ENCODE measurements at places on chromosomes 7 and 10.

DNA sequence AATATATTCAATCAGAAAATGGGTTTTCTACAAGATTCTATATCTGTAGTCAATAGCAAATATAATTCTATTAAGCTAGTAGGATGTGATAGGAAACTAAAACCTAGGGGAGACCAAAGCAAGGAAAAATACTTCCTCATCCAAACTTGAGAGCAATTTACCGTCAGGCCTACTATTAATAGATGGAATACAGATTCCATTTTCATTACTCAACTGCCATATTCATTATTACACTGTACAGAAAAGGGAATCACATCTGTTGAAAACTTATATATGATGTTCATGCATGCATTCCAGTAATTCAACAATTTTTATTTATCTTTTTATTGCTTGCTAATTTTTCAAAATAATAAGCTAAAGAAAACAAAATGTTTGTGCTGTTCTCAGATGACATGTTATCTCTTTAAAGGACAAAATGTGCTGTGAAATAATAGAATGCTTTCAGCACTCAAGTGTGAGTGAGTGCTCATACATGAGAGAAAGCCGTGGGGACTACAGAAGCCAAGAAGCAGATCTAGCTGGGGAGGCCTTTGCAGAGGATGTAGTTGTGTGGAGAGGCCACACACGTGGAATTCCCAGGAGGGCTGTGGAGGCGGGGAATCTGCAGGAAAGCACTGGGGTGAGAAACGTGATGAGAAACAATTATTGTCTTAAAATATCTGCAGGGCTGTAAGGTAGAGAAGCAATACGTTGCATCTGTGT, 110.0 kb downstream of the EGFR start:
- DNase-seq = peak; percentile 88

GRCh38 chr7:73577627-73578341, 595 bp downstream of the TBL2 start:
- DNase-seq = no peak

- no peak for DNase-seq
Observed at GRCh38 chr7:127366680-127367079, 25.8 kb downstream of the ZNF800 start.

DNA sequence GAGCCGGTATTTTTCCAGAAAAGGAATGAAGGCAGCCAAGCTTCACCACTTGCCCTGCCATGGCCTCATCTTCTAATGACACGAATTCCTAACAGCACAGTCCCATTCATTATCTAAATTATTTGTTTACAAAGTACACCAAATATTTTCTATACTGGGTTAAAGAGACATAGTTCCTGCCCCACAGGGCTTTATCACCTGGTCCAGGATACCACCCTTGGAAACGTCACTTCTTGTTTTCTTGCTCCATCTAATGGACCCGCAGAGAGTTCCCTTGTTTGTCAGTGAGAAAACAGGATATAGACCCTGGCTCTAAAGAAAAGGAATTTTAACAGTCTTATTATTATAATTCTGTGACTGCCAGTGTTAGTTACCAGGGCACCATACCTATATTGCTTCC, 1165.4 kb downstream of the GATA3 start:
- no peak for DNase-seq

GRCh38 chr10:117726596-117727295, 184.2 kb downstream of the EMX2 start:
- DNase-seq = no peak

- DNase-seq = no peak
Observed at GRCh38 chr10:1665021-1665661, 72.2 kb downstream of the ADARB2 start.

- peak; percentile 68 for DNase-seq
Observed at GRCh38 chr7:12670000-12670729, 17.3 kb upstream of the ARL4A start.

- DNase-seq = no peak
Observed at GRCh38 chr7:127901895-127902703, 129.1 kb downstream of the LRRC4 start.

DNA sequence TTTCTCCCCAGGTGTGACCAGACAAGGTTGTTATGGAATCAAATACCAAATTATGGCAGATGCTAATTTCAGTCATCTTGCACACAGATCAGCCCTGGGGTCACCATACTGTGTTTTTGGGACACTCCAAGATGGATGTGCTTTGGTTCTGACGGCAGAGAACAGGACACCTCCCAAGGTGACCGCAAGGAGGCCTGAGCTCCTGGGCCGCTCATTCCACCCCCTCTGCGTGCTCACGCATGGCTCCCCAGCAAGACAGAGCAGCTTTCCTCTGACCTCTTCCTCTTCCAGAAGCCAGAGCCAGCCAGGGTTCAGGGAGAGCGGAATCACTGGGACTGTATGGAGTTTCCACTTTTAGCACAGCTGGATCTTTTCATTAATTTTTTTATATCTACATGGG, 402.8 kb downstream of the DNAJB6 start:
- no peak for DNase-seq

- no peak for DNase-seq
Observed at GRCh38 chr7:98668255-98668654, 51.2 kb downstream of the NPTX2 start.

- no peak for DNase-seq
Observed at GRCh38 chr10:7435674-7436073, 24.8 kb upstream of the SFMBT2 start.

DNA sequence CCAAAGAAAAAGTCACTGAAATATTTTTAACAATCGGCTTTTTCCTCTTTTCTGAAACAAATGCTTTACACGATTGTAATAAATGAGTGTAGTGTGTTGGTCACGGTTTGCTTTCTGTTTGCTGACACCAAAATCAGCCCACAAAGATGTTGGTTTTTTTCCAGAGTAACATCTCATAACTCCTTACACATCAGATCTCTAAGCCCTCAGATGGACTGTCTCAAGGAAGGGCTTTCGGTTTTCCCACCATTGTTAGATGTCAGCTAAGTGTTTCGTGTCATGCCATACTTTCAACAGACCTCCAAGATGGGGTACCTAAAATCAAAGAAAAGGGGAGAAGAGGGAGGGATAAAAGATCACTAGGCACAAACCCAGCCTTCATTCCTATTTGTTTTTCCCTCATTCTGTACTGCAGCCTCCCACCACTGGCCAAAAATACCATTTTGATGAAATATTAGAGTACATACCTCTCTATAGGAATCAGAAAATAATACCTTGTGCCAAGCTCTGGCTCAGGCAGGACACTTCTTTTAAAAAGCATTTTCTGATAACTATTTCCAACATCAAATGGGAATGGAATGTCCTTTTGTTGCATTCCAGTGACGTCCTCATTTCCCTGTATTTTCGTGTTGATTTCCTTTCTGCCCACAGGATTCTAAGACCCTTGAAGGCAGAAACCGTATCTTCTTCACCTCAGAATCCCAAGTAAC, 159.1 kb downstream of the DGKI start:
- DNase-seq = no peak

- DNase-seq = no peak
Observed at GRCh38 chr7:66768865-66769832, 28.6 kb downstream of the RABGEF1 start.

DNA sequence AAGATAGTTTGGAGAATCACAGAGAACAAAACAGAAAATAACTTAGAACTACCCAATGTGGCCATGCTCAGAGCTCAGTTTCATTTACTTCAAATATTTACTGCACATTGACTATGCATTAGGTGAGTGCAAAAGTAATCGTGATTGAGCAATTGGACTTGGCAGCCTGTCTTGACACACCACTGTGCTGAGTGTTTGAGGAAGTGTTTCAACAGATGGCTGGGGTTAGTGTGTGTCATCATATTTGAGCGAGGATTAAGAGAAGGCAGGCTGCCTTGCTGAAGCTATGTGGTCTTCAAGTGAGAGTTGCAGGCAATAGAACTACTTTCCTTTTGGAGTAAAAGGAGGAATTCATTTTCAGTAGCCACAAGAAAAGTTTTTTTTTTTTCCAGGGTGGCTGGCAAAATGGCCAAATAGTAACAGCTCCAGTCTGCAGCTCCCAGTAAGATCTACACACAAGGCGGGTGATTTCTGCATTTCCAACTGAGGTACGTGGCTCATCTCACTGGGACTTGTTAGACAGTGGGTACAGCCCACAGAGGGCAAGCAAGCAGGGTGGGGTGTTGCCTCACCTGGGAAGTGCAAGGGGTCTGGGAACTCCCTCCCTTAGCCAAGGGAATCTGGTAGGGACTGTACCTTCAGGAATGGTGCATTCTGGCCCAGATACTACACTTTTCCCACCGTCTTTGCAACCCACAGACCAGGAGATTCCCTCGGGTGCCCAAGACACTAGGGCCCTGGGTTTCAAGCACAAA, 37.6 kb downstream of the AKR1C4 start:
- no peak for DNase-seq

GRCh38 chr7:158786898-158787297, 42.4 kb downstream of the ESYT2 start:
- no peak for DNase-seq

DNA sequence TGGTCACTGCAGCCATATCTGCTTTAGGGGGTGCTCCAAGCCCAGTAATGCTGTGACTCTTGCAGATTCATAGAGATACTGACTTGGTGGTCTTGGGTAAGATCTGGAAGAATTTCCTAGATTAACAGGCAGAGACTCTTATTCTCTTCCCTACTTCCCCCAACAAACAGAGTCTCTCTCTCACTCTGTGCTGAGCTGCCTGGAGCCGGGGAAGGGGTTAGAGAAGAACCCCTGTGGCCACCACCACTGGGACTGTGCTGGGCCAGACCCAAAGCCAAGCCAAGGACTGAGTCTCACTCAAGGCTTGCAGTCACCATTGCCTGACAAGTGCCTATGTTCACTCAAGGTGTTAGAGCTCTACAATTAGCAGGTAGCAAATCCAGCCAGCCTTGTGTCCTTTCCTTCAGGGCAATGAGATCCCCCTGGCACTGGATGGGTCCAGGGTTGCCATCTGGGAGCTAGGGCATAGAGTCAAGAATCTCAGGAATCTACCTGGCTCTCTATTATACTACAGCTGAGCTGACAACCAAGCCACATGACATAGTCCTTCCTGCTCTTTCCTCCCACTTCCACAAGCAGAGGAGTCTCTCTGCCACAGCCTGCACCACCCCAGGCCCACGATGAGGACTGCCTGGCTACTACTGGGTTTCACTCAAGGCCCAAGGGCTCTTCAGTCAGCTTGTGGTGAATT, 41.4 kb upstream of the TECTB start:
- DNase-seq = no peak

- DNase-seq = no peak
Observed at GRCh38 chr7:27132214-27132613, 1.7 kb upstream of the HOXA4 start.

DNA sequence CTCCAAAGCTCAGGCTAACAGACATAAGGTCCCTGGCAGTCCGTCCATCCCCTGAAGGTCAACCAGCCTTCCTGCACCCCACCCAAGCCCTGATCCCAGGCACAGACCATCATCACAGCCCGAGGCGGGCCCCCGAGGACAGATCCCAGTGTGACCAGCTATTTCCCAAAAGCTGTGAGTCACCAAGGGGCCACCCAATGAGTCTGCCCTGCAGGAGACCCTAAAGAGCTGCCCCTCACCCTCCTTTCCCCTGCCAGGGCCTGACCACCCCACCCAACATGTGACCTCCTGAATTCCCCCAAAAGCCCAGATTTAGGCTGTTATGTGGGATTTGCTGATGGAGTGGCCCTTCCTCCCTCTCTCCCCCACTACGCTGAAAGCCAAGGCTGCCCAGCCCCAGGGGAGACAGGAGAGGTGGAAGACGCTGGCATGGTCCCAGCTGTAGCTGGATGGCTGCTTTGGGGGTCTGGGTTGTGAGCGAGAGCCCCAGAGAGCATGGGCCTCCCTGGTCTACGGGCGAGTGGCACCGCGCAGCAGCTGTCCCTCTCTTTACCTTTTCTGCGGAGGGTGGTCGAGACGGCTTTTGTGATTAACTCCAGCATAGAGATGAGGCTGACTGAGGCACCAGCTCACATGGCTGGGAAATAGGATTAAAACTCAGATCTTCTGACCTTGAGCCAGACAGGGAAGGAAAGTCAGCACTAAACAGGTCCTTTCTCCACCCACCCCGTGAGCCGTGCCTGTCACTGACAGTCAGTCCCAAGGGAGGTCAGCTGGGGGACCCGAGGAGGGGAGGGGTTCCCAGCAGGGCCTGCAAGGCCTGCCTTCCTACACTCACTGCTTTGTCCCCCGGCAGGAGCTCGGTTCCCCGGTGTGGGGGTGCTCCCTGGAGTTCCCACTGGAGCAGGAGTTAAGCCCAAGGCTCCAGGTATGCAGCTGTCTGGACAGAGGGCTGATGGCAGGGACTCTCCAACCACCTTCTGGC, 16.7 kb downstream of the ELN start:
- no peak for DNase-seq

DNA sequence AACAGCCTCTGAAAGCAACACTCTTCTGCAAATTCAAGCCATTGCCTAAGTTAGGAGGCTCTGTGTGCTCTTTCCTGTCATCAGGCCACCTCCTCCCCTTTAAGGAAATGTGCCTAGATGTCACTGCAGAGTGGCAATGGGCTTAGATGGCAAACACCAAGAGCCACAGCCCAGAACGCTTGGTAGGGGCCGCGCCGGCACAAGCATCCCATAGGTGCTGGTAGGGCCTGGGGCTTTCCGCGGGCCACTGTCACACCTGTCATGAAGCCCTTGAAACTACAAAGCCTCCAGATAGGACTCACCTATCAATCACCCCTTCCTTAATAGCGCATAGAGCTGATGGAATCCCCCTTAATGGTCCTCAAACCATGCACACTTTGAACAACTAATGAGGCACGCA, 299.9 kb downstream of the GRID1 start:
- peak; percentile 33 for DNase-seq

GRCh38 chr7:716636-717035, 9.9 kb upstream of the DNAAF5 start:
- DNase-seq = no peak

- no peak for DNase-seq
Observed at GRCh38 chr7:29335188-29336083, 140.9 kb downstream of the CHN2 start.

DNA sequence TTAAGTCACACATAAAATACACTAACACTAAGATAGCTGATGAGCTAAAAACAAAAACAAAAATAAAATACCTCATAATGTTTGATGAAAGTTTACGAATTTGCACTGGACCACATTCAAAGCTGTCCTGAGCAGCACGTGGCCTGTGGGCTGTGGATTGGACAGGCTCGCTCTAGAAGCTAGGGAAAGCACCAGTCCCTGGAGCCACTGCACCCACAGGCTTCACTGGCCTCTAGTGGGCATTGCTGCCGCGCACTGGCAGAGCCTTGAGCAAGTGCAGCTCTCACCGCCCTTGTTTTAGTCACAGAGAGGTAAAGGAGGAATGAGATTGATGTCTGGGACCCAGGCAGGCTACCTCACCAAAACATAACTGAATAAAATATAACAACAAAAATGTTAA, 67.6 kb downstream of the PAX2 start:
- no peak for DNase-seq

GRCh38 chr10:132183046-132183445, 3.7 kb upstream of the DPYSL4 start:
- DNase-seq = peak; percentile 66

DNA sequence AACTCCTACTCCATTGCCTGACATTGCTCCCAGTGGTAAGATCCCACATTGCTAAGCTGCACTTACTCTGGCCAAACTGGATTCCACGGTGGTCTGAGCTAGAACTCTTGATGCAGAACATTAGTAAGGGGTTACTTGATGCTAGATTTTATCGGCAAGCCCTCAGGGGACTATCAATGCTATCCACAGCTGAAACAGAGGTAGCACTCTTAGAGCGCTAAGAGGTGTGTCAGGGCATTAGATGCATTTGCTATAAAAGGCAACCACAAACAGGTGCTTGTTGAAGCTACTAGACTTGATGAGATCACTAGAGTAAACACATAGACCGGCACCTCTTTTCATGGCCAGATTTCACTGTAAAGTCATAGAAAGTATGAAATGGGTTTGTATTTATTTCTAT, 116.3 kb downstream of the MDFIC start:
- DNase-seq = no peak

GRCh38 chr10:102297101-102297500, 51.8 kb downstream of the GBF1 start:
- DNase-seq = no peak
